Anterior cingulate cortex (tissue), 58 donors: ENCODE measurements at places on chromosomes 16 and 17.

GRCh38 chr17:16513873-16514272, 21.9 kb upstream of the LRRC75A start:
- no peak for DNase-seq

DNA sequence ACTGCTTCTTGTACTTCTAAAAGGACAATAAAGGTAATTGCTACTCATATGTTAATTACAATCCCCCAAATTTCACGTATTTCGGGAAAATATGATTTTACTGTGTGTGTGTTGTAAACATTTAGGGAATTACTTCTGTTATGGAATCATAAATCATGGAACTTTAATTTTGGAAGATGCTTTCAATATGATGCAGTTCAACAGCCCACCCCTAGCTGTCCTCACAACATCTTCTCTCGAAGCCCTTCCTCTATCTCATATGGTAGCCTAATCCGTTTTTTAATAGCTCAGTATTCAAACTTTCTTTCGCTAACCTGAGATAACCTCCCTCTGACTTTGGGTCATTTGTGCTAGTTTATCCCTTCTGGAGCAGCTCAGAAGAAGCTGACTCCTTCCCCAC, 78.4 kb downstream of the ANKFN1 start:
- DNase-seq = no peak

- no peak for DNase-seq
These were observed 7.0 kb downstream of the TMC8 start for GRCh38 chr17:78137392-78138203.

DNA sequence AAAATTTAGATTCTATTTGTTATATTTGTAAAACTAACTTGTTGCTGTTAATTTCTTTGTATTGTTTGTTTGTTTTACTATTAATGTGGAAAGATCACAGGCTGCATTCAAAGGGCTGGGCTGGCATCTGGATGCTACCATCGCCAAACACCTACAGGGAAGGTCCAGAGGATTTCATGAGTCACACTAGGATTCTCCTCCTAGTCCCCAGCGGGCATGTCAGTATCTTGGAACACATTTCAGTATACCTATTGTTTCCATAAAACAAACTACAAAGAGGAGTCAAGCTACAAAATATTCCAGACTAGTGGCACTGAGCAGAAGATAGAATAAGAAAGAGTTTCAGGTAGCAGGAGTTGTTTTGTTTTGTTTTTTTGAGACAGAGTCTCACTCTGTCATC, 55.3 kb downstream of the NOG start:
- DNase-seq = no peak

DNA sequence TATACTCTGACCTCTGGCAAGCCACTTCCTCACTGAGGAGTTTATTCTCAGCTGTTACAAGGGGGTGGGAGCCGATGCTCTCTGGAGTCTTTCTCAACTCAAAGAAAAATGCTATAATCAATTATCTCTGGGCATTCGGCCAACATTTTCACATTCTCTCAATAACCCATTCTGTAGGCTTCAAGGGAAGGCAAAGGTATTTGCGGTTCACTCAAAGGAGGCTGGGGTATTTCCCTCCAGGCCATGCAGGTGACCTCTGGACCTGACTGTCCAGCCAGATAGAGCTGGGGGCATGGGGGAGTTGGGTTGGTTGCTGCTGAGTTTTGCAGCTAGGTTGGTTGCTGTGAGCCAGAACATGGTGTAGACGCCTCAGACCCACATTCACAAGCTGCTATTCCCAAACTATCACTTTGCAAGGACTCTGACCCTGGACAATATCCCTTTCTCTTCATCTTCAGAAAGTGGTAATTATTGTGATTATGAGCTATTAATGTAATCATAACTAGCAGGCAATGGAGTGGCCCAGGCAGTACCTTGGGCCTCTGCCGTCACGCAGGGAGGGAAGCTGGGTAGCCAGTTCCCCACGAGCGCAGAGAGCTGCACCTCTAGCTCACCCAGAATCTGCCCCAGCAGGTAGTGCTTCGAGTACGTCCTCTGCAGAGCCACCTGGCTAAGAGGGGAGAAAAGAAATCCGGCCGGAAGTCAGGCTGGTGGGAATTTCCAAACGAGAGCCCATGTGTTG, 42.1 kb downstream of the AIPL1 start:
- DNase-seq = no peak

DNA sequence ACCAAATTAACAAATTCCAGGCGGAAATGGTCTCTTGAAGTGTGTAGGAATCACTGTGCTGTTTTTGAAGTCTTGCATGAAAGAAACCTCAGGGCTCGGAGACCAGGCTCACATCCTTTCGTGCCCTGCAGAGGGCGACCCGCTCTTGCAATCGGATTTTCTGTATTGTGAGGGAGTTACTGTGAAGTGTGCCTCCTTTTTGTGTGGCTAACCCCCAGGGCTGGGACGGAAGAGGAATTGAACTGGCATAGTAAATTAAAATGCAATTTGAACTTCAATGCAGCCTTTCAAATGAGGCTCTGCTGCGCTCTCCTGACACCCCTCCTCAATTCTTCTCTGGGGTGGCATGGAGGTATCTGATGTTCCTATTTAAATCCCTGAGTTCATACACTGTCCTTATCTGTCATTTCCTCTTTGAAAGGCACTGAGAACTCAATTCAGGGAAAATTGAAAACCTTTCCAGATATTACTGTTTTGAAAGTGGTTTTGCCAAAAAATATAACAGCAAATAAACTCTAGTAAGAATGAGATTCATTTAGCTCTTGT, 51.5 kb upstream of the MGAT5B start:
- DNase-seq = peak; percentile 36

DNA sequence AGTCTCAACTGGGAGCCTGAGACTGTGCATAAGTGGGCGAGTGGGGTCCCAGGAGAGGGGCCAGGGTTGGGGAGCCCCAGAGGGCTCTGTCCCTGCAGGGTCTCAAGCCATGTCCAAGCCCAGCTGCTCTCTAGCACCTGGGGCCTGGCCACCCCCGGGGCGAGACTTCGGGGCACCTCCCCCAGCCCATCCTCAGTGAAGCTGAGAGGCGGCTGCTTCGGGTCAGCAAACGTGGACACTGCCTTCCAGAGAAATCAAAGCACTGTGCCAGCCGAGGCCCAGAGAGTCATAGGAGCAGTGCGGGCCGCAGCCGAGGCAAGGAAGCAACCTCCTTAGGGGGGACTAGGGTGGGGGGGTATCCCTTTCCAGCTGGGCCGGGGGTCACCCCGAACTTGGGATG, 77.5 kb downstream of the ENGASE start:
- no peak for DNase-seq

DNA sequence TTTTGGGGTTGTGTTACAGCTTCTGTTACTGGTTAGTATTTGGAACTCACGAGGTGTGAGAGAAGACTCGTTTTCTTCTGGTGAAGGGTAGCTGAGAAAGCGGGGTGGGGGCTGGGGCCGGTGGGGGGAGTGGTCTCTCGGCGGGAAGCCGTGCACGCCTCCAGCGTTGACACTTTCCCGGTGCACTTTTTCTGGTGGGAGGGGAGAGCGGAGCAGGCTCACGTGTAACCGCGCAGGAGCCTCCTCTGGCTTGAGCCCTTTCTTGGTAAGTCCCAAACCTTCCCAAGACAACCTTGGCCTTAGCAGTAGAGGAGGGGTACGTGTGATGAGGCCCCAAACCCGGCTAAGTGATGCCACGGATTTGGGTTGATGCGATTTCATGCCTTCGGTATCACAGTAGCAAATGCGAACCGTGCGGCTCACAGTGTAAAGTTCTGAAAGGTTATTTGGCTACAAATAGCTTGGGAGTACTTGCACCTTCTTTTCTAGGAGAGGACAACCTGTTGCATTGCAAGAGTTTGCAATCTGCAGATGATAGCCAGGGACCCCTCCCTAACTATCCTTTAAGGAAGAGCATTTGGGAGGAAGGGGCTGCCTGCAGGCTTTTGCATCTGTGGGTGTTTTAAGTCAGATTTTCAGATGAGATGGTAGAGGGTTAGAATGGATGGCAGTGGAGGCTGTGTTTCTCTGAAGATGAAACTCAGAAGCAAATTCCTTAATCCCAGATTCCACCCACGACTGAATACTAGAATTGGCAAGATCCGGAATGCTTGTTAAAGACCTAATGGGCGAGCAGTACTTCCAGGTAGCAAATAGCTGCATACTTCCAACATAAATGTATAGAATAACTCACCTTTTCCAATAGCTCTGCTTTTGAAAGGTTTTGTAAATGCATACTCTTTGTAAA, 1.5 kb downstream of the HLF start:
- DNase-seq = no peak

- no peak for DNase-seq
These were observed 589 bp downstream of the ARL6IP1 start for GRCh38 chr16:18800775-18801144.

DNA sequence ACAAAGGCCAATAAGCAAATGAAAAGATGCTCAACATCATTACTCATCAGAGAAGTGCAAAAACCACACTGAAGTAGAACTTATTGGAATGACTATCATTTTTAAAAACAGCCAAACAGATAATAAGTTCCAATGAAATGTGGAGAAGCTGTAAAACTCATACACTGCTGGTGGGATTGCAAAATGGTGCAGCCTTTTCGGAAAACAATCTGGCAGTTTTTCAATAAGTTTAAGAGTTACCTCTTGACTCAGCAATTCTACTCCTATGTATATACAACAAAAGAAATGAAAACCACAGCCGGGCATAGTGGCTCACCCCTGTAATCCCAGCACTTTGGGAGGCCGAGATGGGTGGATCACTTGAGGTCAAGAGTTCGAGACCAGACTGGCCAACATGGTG, 49.3 kb downstream of the AKAP10 start:
- no peak for DNase-seq

GRCh38 chr17:146546-146945, 9.2 kb downstream of the SCGB1C2 start:
- no peak for DNase-seq

DNA sequence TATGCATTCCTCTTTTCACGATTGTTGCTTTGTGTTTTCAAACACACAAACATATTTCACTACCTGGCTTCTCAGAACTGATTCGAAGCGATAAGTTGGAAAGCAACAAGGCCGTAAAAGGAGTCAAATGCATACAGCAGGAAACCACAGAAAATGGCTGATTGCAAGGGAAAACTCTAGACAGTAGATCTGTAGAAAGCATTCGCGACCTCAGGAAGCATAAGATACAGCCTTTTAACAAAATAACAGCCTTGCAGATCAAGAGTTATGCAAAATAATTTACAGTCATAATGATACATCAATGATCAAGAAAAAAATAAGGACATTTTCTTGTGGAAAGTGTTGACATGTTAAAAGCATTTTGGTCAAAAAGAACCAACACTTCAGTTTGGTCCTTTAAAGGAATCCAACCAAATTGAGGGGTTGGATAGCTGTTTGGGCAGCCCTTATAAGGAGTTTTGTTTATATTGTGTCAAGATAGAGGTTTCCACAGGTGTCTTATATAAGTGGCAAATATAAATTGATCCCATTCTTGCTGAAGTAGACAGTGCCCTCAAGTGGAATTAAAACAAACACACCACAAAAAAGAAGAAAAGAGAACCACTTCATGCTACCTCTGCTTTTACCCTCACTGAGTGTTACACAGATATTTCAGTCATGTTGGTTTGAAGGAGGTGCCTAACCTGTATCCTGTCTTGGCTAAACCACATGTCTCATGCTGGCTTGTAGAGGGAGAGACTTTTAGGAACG, 5.5 kb downstream of the CYLD start:
- DNase-seq = no peak

- DNase-seq = no peak
These were observed 24.7 kb upstream of the PSMD7 start for GRCh38 chr16:74271872-74272271.

GRCh38 chr16:61581417-61582046, 454.7 kb downstream of the CDH8 start:
- DNase-seq = no peak

DNA sequence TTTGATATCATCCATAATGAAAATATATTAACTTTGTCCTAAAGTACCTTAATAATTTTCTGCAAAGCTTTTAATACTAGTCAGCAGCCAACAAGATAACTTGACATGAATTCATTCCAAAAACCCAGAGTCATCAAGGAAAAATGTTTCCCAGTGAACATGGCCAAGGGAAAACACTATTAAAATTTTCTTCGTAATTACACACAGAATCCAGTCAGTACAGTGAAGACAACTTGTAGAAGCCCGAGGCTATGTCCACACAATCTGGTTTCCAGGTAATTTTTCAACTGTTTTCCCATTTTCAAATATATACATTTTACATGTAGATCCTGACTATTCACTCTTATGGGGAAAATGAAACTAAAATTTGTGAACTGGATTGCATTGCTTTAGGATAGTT, 600.9 kb downstream of the CDH8 start:
- DNase-seq = no peak

GRCh38 chr16:24152826-24153225, 103.3 kb upstream of the CACNG3 start:
- no peak for DNase-seq

DNA sequence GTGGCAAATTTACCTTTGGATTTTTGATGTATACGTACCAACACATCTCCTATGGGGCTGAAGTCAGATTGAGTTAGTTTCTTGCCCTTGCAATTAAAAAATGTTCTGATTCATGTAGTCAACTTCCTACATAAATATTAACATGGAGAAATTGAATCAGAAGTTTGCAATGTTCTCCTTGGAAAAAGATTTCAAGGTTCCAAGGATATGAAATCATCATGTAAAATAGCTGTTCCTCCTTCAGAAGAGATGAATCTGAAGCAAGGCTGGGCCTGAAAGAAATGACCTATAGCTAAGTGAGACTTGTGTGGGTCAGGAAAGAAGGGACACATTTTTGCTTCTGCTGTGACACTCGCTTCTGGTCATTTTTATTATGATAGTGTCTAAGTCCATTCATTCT, 131.7 kb downstream of the RGS9 start:
- DNase-seq = no peak

GRCh38 chr17:22158364-22158763, 466.0 kb downstream of the KCNJ18 start:
- DNase-seq = no peak

- no peak for DNase-seq
These were observed 16.2 kb downstream of the TBX4 start for GRCh38 chr17:61468263-61468907.

DNA sequence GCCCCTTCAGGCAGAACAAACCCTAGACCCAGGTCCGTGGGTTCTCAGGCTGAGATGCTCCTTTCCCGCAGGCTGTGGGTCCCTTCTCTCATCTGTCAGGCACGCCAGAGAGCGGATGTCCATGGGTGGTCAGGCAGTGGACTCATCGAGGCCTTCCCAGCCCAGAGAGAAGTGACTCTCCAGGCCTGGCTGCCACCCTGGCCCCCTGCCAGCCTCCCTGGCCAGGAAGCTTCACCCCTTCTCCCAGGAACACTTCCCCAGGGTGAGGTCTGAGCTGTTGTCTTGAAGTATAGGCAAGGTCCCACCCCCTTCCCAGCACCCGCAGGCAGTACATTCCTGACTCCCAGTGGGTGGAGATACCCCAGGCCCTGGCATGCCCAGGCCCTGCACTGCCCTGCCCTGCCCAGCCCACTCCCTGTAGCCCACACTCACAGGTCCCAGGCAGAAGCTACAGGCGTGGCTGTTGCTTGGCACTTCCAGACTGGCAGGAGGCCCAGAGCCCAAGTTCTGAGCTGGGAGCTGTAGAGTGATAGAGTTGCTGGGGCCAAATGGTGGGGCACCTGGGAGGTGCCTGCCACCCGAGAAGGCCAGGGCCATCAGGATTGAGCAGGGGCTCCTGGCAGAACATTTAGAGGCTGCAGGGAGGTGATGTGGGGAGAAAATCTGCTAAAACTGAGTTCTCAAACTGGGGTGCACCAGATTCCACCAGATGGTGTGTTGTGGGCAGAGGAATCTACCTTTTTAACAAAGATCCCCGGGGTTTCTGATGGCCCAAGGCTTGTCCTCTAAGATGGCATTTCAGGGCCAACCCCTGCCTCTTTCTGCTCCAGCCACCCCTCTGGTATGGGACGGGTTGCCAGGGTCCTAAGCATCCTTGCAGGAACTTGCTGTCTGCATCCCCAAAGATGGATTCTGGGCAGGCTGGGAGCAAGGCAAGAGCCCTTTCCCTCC, 6.7 kb downstream of the ITGA3 start:
- no peak for DNase-seq
